ENCODE measurements at places on chromosomes 2 and 18.

DNA sequence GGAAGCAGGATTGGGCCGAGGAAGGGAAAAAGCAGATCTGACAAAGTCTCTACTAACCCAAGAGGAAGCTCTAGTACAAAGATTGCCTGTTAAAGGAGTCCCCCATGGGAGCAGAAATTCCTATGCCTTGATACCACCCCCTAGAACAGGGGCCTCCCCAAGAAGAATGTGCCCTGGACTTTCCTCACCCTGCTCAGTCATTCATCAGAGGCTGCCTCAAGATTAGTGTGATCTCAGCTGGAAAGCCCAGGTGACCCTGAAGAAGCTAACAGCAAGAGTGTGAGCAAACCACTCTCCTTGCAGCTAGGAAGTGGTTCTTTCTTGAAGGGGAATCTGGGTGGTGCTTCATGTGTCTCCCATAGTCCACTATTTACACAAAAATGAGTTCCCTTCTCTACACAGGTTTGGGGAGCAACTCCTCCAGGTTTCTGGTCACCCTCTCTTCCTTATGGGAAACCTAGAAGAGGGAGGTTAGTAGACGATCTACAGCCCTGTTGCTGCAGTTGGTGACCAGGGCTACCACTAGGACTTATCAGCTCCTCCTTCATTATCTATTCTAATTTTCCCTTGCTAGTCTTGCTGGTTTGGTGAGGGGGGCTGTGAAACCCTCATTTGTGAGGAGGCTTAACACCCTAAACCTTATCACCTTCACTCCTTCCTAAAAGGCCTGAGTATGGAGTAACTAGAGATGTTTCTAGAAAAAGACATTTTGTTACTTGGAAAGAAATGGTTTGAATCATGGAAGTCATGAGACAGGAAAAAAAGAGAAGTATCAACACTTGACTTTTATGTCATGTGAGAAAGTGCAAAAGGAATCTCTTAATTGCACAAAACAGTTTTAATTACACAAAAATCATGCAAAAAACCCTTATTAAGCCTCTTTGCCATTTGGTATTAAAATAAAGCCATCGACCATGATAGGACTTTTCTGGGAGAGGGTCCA lies 2.9 kb upstream of the WDR7 start:
- DNase-seq = no peak

DNA sequence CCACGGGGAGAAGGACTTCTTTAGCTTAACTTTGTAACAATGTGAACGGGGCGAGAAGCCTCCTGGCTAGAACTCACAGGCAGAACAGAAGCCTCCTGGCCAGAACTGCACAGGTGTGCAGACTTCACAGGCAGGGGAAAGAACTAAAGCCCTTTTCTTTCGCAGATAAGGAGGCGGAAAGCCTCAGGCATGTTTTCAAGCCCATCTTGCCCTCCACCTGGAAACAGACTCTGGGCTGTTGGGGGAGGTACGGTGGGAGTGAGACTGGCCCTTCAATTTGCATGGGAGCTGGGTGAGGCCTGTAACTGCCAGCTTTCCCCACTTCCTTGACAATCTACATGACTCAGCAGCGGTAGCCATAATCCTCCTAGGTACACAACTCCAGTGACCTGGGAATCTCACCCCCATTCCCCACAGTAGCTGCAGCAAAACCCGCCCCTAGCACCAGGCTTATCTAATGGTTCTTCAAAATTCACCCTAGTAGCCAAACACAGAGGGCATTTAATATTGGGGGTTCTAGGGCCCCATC lies 22.9 kb upstream of the ABCA12 start:
- DNase-seq = no peak

DNA sequence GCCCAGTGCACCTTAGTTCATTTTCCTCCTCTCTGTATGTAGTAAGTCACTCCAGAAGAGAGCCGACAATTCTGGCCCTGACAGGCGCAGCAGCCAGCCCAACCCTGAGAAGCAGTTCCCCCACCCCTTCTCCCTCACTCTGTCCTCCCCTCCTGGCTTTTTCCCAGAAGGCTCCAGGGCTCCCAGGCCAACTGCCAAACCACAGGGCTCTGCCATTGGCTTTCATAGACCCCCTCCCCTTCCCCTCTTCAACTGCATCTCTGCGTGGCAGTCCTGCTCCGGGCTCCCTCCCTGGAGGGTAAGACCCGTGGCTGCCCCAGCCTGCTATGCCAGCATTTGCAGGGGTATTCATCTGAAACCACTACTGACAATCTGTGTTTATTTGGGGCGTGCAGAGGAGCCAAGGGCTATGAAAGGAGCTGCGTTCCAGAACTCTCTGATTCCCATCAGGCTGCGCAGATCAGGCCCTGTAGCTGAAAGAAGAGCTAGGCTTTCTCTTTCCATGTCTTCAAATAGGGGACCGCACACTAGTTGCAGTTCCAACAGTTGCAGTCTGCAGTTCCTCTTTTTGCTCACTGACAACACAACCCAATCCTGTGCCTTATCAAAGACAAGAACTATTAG lies 388.6 kb upstream of the TNP1 start:
- DNase-seq = no peak

GRCh38 chr2:242040681-242041080 lies 171.2 kb downstream of the RTP5 start:
- DNase-seq = no peak

- DNase-seq = no peak
Observed at GRCh38 chr2:48886919-48887318, 131.4 kb upstream of the LHCGR start.

DNA sequence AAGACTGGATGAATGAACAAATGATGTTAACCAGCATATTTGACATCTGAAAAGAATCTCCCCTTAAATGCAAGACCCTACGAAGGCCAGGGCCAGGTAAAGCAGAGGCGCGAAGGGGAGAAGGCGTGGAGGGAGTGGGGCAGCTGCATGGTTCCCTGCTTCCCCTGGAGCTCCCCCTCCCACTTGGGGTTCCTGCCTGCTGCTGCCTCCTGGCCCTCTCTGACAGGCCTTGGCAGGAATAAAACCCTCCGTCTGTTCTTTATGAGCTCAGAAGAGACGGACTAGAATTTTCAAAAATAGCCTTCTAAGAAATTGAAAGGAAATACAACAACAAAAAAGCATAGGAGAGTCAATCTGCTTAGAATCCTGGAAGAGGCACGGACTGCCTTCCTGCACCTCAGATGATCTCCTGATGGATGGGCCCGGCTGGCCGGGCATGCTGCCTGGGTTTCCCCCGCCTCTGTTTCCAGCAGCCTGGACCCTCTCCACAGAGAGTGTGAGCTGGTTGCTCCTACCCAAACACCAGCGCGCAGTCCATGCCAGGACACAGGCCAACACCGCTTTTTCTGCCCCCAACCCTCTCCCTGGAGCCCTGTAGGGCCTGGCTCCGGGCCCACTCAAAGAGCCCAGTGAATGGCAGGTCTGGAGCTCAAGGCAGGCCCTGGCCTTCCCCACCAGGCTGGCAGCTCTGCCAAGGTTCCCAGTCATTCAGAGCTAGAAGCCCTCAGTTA lies 23.9 kb downstream of the CFAP65 start:
- no peak for DNase-seq

GRCh38 chr2:108621687-108622681 lies 87.7 kb downstream of the LIMS1 start:
- no peak for DNase-seq

DNA sequence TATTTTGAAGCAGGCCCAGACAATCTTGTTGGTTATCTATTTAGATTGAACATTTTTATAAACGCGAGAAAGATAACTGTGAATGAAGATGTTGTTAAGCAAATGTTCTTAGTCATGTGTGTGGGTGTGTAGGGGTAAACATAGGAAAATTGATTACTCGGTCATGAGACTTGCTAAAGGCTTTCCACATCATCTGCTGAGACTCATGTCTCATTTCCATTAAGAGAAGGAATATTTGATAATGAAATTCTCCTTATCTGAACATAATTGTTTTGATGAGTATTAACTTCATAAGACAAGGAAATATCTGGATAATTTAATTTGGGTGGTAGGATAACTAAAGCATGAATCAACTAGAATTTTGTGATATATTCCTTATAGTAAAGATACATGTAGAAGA lies 19.7 kb downstream of the CCDC102B start:
- DNase-seq = no peak

DNA sequence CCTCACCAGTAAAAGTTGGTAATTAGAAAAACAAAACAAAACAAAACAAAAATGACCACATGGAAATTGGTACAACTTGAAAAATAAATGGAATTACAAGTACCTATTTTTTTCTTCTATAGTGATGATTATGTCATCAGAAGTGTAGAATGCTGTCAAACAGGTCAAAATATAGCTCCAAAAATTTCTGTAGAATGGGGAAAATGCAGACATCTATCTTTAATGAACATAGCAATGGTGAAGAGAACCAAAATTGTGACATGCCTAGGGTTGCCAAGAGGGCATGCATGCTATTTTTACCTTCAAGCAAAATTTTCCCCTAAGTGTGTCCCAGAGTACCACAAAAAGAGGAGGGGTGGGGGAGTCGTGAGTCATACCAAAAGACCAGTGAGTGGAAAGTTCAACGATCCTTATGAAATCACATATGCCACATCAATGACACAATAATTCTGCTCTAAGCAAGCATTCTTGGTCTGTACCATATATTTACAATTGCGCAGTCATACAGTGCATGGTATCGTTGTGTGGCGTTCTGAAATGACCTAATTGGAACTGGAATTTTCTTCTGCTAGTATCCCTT lies 1436.4 kb downstream of the SUCLG1 start:
- no peak for DNase-seq

DNA sequence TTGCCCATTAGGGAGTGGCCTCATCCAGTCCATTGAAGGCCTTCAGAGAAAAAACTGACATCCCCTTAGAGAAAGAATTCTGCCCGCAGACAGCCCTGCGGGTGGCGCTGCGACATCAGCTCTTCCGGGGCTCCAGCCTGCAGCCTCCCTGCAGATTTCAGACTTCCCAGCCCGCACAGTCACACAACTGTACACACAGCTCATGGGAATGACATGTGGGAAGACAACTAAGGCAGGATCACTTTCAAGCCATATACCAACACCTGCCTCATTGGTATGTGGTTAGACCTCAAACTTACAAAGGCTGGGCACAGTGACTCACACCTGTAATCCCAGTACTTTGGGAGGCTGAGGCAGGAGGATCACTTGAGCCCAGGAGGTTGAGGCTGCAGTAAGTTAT lies 24.8 kb upstream of the TUBB6 start:
- no peak for DNase-seq
